Activated CD4-positive, alpha-beta T cell treated with anti-CD3 and anti-CD28 coated beads for 1 hour (primary cell): ENCODE measurements at places on chromosomes 16 and 17.

GRCh38 chr16:15576960-15577958 lies 65.7 kb downstream of the MARF1 start:
- no peak for DNase-seq

DNA sequence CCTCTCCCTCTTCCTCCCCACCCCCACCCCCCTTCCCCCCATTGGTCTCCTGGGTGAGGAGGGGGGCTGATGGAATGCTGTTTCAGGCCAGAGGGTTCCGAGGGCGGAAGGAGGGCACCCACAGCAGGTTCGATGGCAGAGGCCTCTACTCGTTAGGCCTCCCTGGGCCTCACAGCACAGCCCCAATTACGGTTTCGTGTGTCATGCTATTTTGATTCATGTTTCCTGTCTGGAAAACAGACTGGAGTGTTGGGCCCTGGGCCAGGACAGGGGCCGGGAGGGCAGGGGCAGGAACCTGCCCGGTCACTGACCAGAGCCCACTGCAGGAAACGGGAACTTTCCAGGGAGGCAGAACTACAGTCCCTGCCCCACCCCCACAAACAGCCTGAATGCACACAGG lies 138.2 kb downstream of the C16orf95 start:
- DNase-seq = no peak

- no peak for DNase-seq
Measured at GRCh38 chr17:59221159-59221847, 992 bp downstream of the GDPD1 start.

- no peak for DNase-seq
Measured at GRCh38 chr16:918068-918467, 52.7 kb downstream of the LMF1 start.

DNA sequence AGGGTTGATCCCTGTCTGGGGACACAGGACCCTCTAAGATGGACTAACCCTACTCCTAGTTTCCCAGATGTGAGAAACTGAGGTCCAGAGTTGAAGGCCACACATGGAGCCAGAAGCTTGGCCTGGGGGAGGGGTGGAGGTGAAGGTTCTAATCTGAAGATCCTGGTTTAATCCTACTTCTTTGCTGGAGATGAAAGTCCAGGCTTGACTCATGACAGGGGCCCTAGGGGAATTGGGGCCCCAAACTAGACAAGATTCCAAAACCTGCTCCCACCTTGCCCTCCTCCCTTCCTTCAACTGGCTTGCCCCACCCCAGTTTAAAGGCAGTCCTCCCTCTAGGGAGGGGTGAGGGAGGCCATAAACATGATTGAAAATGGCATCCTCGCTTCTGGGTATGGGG lies 21.6 kb downstream of the IGF2BP1 start:
- no peak for DNase-seq

DNA sequence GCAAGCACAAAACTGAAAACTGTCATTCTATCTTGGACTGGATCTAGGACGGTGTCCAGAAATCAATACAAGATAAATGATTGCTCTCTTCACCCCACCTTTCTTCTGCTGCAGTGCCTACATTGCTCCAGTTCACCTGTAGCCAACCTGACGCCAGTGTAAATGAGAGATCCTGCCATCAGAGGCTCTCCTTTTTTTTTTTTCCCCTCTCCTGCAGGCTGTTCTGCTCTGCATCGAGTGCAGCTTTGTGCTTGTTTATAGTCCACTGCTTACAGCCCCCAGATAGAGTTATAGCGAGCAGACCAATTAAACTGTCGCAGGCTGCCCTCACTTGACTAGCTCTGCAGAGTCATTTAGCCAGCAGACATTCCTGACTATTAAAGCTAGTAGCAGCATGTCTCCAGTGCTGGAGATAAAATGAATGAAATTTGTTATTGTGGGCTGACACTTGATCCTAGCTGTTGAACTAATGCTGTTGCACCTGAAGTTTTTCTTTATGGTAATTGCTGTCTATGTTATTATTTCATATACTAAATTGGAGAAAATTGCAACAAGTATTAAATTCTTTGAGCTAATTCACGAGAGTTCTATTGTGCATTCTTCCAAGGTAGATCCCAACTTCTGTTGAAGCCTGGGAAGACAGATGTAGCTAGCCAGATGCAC lies 257.1 kb downstream of the FTO start:
- DNase-seq = no peak

GRCh38 chr17:2067608-2068024 lies 12.7 kb downstream of the HIC1 start:
- DNase-seq = no peak

- no peak for DNase-seq
Measured at GRCh38 chr16:88118376-88118775, 167.1 kb downstream of the BANP start.

- DNase-seq = no peak
Measured at GRCh38 chr17:41377546-41377945, 4.6 kb downstream of the KRT34 start.

DNA sequence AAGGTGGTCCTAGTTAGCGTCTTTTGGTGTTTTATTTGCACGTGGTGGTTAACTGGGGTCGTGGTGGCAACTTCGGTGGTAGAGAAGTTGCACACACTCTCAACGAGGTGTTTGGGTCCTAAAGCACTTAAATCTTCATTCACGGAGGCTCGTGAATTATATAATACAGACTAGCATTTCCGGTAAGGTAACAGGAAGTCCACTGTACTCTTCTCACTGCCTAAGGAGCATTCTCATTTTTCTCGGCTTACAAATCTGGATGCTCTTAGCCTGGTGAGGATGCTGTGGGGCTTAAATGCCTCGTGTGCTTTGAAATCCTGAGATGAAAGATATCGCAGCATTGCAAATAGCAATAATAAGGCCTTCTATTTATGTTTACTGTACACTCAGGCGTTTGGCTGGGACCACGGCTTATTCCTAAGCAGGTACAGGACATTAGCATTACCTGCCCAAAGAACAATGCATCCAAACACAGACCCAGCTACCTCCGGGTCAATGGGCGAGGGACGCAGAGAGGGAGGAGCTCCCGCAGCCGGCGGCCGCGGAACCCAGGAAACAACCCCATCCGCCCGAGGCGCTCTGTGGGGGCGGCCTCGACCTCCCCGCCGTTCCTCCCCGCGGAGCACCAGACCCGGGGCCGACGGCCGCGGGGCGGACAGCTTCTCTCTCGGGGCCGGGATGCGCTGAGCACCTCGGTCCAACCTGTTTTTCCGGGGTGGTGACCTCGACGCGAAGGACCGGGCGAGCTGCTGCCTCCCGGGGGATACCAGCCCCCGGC lies 856 bp downstream of the DNAJA2 start:
- DNase-seq = peak; percentile 16
